ENCODE measurements at places on chromosomes 7 and 10.

DNA sequence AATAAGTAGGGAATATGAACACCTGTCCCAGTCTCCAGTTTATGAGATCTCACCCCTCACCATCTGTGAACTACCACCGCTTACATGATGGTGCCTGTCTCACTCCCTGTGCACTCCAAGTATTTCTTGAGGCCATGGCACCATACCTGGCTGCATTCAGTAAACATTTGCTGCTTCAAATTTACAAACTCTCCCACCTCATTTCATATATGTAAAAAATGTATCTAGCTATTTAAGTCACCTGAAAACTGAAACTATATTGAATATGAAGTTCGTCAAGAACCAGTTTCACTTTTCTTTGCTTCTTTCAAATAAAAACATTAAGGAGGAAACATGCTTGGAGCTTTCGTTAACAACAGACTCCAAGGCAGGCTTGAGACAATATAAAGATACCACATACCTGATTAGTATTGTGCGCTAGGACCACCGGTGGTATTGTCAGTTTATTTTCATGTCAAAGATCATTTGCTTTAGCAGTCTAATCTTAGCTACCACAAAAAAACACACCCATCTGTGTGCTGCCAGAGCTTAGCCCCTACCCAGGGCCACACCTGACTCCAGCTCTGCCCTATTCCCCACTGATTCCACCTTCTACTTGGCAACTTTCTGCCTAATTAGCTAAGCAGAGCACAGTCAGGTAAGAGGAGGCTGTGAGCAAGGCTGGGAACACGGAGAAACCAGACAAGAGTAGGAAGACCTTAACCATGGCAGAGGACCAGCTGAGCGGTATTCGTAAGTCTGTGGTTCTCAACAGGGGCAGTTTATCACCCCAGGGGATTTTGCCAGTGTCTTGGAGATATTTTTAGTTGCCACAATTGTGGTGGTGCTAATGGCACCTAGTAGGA, 92.0 kb downstream of the ZFAND4 start:
- no peak for DNase-seq

- no peak for DNase-seq
These were observed 192.9 kb downstream of the CAMK1D start for GRCh38 chr10:12542133-12542670.

DNA sequence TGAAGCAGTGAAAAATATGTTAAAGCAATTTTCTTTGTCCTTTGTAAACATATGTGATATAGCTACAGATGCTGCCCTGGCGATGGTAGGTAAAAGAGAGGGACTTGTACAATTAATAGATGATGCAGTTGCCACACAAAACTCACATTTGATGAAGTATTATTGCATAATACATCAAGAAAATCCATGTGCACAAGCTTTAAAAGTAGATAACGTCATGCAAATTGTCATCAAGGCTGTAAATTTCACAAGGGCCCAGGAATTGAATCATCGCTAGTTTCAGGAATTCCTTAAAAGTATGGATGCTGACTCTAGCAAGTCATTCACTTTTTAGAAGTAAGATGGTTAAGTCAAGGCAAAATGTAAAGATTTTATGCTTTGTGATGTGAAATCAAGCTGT, 10.0 kb downstream of the CYP3A5 start:
- no peak for DNase-seq

GRCh38 chr7:70694434-70694970, 437.4 kb upstream of the GALNT17 start:
- no peak for DNase-seq

DNA sequence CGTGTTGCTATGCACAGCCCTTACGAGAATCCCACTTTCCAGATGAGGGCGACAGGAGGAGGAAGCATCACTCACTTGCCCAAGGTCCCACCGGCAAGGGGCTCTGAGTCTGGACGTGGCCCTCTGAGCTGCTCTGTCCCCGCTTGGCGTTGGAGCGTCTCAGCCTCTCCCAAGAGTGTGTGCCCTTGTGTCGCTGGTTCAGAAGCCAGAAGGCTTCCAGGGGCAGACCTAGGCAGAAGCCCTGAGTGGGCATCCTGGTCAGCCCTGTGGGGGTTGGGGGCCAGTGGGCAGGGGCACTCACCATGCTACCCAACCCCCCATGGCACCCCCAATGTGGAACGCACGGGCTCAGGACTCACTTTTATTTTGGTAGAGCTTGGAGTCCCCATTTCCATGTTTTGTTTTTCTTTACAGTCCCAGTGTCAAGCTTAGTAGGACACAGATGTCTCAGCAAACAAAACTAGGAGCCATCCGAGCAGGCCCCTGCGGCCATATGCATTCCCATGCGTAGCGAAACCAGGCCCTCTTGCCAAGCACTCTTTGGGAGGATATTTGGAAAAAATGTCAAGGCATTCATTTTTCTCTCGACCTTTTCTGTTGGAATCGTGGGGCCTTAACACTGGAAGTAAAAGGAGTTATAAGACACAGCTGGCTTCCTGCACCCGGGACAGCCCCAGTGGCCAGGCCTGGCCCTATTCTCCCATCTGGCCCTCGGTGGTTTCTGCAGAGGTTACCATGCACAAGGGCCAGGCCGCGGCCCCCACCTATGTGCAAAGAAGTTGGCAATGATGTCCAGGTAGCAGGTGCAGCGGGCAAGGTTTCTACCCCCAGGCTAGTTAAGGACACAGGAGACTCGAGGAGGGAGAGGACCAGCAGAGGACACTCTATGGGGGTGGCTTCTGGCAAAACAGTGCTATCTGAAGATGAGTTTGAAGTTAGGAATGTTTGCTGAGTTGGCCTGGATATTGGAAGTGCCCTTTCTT, 97.0 kb downstream of the LHPP start:
- DNase-seq, result no peak

- DNase-seq, result no peak
These were observed 48.7 kb downstream of the BTRC start for GRCh38 chr10:101402711-101403110.

- DNase-seq, result no peak
These were observed 56.0 kb upstream of the BAIAP2L1 start for GRCh38 chr7:98456866-98457265.

GRCh38 chr7:90232430-90232829, 12.5 kb upstream of the CFAP69 start:
- no peak for DNase-seq

- peak; percentile 41 for DNase-seq
These were observed 51.4 kb upstream of the PFKFB3 start for GRCh38 chr10:6151087-6151977.

GRCh38 chr10:69844698-69845097, 43.0 kb downstream of the COL13A1 start:
- no peak for DNase-seq

DNA sequence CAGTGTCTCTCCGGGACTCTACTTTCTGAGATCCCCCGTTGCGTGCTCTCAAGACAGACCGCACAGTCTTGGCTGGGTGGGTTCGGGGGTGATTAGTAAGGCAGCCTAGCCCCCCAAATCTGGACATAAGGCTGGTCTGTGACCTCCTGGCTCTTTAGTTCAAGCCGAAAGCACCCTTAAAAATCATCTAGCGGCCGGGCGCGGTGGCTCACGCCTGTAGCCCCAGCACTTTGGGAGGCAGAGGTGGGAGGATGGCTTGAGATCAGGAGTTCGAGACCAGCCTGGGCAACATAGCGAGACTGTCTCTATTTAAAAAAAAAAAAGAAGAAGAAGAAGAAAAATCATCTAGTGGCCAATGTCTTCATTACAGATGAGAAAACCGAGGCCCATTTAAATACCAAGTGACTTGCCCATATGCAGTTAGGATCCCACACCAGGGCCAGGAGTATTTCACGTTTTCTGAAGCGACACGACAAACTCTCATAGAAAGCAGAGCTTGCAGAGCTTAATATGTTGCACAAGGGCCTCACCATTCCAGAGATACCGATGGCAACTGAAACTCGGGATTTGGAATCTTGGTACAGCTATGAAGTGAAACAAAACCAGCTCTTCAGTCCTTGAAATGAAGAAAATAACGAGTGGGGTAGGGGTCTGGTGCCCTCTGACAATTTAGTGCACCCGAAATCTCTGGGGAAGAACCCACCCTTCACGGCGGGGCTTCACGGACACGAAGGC, 703 bp upstream of the HILPDA start:
- DNase-seq, result no peak

DNA sequence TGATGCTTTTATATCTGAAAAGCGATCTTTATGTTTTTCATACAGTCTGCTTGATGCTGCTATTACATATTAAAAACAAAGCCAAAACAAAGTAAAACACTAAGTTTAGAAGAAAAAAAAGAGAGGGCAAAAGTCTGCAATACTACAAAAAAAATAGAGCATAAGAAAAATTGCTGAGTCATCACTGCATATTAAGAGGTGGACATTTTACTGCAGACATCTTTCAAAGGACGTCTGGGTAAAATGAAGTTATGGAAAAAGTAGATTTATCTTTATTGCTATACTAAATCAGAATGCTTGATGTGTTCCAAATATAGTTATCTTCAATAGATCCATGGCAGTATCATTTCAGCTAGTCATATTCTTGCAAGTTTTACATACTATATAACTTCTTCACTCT, 172.0 kb downstream of the MAGI2 start:
- DNase-seq, result no peak

DNA sequence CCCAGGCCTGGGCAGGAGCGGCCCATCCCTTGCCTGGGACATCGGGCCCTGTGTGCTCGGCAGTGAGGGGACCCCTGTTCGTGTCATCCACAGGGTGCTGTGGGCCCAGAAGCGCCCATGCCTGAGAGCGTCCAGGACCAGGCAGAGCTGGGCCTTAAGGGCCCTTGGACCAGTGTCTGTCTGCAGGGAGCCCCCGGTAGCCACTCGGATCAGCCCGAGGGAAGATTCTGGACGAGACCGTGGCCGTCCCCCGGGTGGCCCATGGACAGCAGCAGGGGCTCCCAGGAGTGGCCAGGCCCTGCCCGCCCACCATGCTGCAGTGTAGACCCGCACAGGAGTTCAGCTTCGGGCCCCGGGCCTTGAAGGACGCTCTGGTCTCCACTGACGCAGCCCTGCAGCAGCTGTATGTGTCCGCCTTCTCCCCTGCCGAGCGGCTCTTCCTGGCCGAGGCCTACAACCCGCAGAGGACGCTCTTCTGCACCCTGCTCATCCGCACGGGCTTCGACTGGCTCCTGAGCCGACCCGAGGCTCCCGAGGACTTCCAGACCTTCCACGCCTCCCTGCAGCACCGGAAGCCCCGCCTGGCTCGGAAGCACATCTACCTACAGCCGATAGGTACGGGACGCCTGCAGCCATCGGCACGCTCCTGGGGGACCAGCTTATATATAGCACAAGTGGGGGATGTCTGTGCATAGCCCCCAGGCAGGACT, 12.3 kb downstream of the AMZ1 start:
- no peak for DNase-seq

- DNase-seq, result no peak
These were observed 98.3 kb upstream of the AGK start for GRCh38 chr7:141452911-141453310.

- no peak for DNase-seq
These were observed 379.8 kb downstream of the GRID1 start for GRCh38 chr10:85986777-85987176.

DNA sequence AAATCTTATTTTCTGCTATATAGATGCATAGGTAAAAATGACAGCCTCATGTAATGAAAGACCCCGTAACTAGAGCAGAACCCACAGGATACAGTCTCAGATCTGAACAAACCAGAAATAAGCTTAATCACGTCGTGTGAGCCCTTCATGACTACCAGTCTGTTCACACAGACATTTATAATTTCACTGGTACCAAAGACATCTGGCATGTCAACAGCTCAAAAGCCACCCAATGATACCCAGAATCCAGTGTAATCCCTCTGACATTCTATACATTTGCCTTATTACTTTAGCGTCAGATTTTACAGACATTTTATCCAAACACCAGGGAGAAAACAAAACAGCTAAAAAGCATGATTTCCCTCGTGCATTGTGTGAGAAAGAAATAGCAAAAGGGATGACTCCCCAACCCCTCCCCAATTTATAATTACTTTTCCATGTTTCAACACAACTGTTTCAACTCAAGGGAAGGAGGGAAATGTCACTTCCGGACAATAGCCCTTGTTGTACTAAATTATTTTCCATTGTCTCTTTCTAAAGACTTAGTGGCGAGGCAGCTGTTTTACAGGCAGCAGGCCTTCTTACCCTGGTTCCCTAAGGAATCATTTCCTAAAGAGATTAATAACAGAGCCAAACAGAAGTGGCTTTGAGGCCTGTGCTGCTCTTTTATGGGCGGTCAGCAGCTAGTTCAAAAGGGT, 33.2 kb downstream of the DOCK4 start:
- no peak for DNase-seq

- DNase-seq, result no peak
These were observed 424.2 kb upstream of the LRGUK start for GRCh38 chr7:133702960-133703359.

DNA sequence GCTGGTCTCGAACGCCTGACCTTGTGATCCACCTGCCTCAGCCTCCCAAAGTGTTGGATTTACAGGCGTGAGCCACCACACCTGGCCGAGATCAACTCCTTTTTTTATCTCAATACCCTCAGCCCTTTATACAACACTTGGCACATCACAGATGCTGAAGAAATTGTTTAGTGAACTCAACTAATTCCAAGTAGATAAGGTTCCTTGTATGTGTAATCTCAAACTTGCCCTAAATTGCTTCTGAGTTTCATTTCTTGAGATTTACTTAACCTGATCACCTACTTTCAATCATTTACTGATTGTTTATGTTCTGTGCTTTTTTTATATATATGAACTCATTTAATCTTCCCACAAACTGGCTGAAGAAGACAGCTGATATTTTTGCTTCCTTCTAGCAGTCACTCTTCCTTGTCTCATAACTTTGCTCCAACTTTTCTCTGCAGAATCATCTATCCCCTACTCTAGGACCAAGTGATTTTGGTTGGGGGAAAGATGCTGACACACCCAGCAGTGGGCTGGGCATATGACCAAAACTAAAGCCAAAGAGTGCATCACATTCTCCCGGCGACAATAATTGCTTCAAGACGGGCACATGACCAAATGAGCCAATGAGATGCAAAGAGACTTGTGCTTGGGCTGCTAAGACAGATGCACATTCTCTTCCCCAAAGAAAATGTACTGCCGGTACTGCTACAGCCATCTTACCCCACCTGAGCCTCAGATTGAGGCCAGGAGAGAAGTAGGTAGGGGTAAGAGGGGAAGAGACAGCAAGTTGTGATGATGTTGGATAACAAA, 40.3 kb upstream of the ARID5B start:
- DNase-seq, result no peak

DNA sequence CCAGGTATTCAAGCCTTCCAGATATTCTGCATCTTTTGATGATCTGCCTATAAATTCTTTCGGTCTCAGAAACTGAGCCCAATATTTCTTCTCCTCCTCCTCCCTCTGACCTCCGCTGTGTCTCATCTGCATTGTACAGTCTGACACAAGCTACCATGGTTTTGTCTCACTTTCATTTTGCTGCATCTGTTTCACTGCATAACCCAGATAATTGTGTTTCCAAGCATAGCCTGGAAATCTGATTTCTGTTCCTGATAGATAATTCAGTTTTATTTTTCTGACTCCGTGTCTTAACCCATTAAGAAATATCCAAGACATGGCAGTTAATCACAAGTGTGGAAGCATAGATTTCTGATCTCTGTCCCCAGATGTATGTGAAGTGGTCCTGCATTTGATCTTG, 374.2 kb upstream of the SEMA3A start:
- no peak for DNase-seq

DNA sequence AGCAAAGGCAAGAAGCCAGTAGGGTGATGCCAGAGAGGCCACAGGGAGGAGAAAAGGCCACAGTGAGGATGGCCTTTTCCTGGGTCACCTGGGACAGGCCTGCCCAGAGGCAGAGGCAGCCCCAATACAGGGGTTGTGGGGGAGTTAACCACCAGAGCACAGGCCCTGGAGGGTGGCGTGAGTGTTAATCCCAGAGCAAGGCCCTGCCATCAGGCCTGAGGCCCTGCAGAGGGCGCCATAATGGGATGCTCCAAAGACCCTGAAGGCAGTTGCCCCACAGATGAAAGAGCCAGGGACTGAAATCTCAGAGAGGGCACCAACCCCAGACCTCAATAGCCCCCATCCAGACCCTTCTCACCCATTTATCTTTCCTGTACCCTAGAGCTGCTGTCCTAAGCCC, 23.9 kb downstream of the SLC13A4 start:
- no peak for DNase-seq
